ENCODE measurements at places on chromosomes 3 and 15.

DNA sequence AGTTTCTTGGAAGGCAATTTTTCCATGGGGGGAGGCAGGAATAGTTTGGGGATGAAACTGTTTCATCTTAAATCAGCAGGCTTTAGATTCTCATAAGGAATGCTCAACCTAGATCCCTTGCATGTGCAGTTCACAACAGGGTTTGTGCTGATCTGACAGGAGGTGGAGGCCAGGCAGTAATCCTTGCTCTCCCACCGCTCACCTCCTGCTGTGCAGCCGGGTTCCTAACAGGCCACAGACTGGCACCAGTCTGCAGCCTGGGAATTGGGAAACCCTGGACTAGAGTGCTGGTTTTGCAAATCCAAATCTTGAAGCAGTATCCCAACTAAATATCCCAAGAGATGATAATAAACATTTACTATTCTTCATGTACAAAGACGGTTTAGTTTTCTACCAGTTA is 256.3 kb upstream of the TMCO5A start:
- no peak for DNase-seq

DNA sequence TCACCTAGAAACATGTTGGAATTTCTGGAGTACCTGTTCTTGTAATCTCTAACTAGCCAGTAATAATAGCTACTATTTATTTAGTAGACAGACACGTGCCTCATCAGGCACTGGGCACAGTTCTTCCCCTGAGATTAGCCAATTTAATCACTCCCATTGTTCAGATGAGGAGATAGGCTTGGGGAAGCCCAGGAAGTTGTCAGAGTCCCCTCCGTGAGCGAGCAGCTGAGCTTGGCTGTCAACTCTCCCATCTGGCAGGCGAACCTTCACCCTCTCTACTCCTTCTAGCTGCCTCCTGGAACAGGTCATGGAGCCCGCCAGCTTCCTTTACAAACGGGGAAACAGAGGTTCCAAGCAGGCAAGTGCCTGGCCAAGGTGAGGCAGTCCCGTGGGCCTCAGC is 31.1 kb upstream of the FGD5 start:
- no peak for DNase-seq

- DNase-seq: no peak
Measured at GRCh38 chr15:83854321-83854720, 200.4 kb downstream of the ADAMTSL3 start.

- DNase-seq: no peak
Measured at GRCh38 chr3:102125197-102125993, 276.1 kb downstream of the NFKBIZ start.

- no peak for DNase-seq
Measured at GRCh38 chr3:42572278-42572677, 9.5 kb downstream of the SEC22C start.
